ENCODE measurements at places on chromosomes 7 and 10.

DNA sequence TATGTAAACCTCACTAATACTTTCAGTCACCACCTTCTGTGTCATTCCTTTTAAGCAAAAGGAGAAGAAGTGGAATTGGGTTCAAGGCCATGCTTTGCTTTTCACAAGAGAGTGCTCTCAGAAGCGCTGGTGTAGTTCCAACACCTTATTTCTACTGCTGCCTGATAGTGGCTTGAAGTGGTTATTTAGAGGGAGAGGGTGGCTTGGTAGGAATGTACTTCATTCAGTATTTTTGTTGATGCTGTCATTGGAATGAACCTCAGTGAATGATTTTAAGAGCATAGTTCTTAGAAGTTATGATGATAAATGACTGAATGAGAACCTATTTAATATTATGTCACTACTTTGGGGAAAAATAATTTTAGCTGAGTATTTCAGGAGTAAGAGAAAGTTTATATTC is 396.7 kb downstream of the EXOC4 start:
- no peak for DNase-seq

DNA sequence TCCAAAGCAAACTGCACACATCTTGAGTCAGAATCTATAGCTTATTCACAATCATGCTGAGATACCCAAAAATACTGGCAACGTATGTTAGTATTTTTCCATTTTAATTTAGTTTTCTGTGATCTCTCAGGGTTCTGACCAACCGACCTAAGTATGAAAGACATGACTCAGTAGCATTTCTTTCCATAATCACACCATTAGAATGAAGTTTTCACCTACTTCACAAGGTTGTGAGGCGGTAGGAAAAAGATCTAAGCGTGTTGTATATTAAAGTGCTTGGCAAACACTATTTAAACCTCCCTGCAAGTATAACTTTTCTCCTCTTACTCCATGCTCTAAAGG is 49.1 kb downstream of the PLCE1 start:
- no peak for DNase-seq

GRCh38 chr10:104053201-104053600 is 32.5 kb downstream of the COL17A1 start:
- no peak for DNase-seq

DNA sequence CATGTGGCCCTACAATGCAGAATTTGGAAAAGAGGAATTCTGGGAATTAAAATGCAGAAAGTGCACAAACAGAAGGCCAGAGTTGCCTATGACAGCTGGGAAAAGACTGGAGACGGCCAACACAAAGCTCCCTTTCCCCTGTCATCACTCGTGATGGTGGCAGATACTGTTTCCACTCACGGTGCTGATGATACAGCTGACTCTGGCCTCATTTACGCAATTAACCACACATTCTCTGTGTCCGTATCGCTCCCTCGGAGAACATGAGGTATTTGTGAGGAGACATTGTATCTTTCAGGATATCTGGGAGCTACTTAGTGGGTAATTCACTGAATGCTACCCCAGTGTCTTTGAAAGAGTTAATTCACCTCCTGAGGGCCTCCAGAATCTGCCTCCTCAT is 172.8 kb downstream of the TAX1BP1 start:
- no peak for DNase-seq
